Activated naive CD4-positive, alpha-beta T cell treated with anti-CD3 and anti-CD28 coated beads, Interleukin-2, amount 10 ng/mL, durations not matched to agents 7 days and 5 days (primary cell): ENCODE measurements at places on chromosomes 16 and 17.

GRCh38 chr16:89643769-89644300 lies 13.7 kb downstream of the CHMP1A start:
- DNase-seq, result no peak

DNA sequence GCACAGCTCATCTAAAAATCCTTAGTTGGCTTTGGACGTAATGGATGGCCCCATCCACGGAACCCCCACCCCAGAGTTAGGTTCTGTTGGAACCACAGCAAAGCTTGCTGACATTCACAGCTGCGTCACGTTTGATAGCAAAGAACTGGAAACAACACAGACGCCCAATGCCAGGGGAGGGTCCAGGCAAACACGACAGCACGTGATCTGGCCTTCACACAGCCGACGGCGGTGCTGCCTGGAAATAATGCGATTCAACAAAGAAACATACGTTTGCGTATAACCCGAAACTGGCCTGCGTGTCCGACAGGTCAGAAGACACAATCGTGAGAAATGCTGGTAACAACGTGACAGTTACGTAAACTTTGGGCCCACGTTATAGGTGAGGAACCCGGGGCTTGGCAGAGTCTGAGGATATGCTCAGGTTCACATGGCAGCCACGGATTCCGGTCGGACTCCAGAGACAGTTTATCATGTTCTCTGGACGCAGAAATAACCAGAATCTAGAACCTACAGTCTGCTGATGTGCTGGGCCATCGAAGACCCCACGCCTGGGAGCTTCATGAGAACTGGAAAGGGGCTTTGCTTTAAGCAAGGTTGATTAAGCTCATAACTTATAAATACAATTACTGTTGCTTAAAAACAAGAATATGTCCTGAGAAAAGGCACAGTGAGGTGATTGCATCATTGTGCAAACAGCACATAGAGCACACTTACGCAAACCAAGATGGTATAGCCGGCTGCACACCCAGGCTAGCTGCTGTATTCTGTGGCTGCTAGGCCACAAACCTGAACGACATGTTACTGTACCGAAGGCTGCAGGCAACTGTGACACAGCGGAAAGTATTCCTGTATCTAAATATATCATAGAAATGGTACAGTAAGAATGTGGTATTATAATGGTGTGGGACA lies 70.4 kb downstream of the RPH3AL start:
- peak; percentile 16 for DNase-seq

GRCh38 chr17:5950878-5951277 lies 119.3 kb upstream of the WSCD1 start:
- DNase-seq, result no peak

- DNase-seq, result no peak
Measured at GRCh38 chr17:73043686-73044581, 48.6 kb downstream of the SLC39A11 start.

- DNase-seq, result no peak
Measured at GRCh38 chr16:66953462-66954096, 7.5 kb upstream of the CES3 start.

- no peak for DNase-seq
Measured at GRCh38 chr17:2040219-2040827, 1.5 kb upstream of the OVCA2 start.

DNA sequence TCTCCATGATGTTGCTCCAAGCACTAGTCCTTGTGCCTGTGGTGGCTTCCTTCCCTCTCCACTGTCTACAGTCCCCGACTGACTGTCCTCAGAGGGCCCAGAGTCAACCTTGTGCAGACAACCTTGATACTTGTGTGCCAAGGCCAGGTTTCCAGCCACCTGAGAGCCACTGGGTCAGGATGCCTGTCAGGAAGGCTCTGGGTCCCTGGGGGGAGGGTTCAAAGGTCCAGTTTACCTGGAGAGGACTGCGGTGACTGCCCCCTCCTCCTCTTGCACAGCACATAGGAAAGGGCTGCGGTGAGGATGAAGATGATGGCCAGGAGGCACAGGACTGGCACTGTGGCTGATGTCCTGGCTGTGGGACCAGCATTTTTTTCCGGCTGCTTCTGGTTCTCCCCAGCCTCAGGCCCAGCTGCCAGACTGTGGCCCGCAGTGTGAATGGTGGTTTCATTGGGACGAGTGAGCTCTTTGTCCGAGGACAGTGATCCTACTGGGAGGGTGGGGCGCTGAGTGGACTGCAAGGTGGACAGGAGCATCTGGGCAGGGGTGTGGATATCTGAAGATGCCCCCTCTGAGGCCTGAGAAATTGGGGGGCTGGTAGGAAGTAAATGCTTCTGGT lies 3.7 kb downstream of the MED11 start:
- no peak for DNase-seq

- DNase-seq, result no peak
Measured at GRCh38 chr17:48755356-48755755, 26.8 kb upstream of the HOXB13 start.

- no peak for DNase-seq
Measured at GRCh38 chr16:14015948-14016347, 55.2 kb upstream of the MRTFB start.

- DNase-seq, result no peak
Measured at GRCh38 chr16:31505483-31505882, 2.7 kb downstream of the RUSF1 start.

DNA sequence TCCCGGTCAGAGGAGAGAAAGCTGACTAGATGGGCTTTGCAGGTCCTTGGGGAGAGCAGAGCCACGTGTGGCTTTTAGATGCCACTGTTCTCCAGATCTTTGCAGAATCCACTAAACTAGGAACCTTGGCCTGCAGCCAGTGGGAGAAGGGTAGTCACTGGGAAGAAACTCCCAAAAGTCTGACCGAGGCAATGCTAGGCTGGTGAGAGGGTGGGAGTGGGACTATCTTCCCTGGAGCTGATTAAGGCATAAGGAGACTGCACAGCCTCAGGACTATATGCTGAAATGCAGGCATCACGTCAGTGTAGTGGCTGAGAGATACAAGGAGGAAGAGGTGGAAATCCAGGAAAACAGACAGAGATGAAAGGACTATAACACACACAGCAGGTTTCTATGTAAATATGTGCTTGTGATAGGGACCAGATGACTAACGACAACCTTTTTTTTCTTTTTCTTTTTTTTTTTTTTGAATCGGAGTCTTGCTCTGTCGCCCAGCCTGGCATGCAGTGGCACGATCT lies 2.2 kb upstream of the GSDMA start:
- no peak for DNase-seq

- no peak for DNase-seq
Measured at GRCh38 chr16:35298460-35299243, 1839.2 kb downstream of the TP53TG3F start.

GRCh38 chr16:1103636-1103980 lies 7.6 kb upstream of the C1QTNF8 start:
- no peak for DNase-seq

DNA sequence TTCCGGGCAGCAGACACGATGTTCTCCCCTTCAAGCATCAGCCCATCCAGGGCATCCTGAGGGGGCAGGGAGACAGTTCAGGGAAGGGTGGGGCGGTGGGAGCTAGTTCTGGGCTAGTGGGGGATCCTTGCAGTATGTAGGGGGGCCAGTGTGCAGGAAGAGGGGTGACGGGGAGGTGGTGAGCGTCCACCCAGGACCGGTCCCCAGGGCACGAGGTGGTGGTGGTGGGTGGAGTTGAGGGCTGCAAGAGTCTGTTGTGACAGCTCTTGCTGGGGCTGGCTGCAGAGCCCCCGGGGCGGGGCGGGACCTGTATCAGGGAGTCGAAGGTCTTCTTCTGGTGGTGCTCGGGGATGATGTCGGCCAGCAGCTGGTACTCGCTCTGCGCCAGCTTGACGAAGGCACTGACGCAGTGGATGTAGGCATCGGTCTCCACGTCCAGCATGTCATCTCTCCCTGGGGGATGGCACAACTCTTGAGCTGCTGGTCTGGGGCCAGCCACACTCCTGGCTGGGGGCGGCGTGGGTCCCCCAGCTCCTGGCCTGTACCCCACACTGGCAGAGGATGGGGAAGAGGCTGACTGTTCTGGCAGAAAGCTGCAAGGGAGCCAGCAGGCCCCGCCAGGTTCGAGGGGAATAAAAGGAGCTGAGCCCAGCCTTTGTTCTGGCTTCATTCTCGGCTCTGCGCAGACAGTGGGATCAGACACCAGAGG lies 10.0 kb downstream of the ZACN start:
- no peak for DNase-seq

GRCh38 chr16:86740298-86740697 lies 161.9 kb downstream of the FOXL1 start:
- no peak for DNase-seq

- DNase-seq, result no peak
Measured at GRCh38 chr17:61400066-61400716, 548 bp downstream of the TBX2 start.

GRCh38 chr17:11742886-11743285 lies 144.6 kb downstream of the DNAH9 start:
- DNase-seq, result no peak

DNA sequence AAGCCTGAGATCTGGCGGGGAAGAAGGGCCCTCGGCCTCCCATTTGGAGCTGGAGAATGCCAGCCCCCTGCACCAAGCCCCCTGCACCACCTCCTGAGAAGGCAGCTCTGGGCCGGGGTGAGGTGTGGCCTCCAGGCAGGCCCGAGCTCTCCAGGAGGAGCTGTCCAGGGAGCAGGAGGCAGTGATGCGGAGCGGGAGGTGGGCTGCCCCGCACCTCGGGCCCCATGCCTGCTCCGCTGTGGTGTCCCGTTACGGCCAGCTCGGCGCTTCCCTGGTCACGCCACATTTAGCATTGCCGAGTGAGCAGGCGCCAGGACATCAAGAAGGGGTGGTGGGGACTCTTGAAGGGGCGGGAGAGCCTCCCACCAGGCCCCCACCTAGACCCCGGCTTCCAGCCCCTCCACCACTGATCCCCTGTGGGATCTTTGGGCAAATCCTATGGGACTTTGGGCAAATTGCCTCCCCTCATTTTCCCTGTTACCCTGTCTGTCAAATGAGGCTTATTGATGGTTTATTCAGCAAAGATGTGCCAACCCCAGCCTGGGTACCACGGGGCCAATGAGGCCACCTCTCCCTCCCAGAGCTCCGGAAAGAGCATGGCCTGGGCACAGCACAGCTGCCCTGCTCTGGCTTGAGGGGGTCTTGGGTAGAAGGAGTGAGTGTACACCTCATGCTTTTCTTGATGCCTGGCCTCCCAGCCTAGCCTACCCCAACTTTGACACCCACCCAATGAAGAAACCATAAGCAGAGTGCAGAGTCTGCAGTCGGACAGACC lies 15.3 kb downstream of the FOXN1 start:
- DNase-seq, result no peak

DNA sequence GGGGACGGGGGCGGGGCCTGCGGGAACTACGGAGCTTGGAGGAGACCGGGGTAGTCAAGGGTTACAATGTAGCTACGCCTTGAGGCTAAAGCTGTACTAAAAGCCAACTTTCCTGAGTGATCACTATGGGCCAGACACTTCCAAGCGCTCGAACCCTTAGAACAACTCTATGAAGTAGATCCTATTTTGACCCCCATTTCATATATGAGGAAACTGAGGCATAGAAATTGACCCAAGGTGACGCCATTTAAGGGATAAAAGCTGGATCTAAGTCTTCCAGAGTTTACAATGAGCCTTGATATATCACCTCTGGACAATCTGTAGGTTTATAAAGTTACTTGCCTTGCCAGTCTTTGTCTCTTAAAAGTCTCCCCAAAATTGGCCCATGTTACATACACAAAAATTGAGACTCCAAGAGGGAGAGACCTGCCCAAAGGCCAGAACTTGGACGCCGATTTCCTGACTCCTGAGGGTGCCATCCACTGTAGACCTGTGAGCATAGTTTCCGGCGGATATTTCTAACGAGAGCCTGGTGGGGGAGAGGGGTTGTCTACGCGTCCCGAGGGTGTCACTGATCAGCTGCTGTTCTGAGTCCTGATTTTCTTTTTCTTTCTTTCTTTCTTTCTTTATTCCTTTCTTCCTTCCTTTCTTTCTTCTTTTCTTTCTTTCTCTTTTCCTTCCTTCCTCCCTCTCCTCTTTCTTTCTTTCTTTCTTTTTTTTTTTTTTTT lies 555 bp upstream of the NCBP3 start:
- peak; percentile 9 for DNase-seq

GRCh38 chr17:61309362-61310256 lies 90.0 kb upstream of the TBX2 start:
- no peak for DNase-seq

DNA sequence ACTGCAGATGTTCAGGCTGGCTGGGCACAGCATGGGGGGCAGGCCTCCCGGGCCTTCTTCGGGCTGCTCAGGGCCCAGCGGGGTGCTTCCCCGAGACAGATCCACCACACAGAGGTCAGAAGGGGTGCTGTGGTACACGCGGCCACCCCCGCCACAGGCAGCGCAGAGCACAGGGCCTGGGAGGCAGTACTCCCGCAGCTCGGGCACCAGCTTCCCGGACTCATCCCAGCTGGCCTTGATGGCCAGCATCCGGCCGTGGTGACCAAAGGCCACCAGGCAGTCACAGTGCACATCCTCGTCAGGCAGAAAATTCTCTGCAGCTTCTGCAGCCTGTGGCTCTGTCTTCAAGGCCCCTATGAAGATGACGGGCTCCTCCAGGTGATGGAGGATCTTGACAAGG lies 1.9 kb downstream of the FAAP100 start:
- DNase-seq, result no peak

GRCh38 chr16:68447653-68448359 lies 502 bp downstream of the SMPD3 start:
- DNase-seq, result no peak

DNA sequence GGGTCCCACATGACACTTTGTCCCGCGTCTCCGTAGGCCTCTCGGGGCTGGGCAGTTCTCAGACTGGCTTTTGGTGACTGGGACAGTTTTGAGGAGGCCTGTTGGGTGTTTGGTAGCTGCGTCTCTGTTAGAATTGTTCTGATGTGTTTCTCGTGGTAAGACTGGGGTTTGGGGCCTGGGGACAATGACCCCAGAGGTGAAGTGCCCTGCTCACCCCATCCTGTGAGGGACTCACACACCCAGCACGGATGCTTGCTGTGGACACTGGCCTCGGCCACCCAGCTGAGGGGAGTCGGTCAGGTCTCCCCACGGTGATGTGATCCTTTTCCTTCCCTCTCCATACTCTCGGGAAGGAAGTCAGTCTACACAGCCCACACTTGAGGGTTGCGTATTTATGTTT lies 50.3 kb downstream of the METRNL start:
- DNase-seq, result no peak

DNA sequence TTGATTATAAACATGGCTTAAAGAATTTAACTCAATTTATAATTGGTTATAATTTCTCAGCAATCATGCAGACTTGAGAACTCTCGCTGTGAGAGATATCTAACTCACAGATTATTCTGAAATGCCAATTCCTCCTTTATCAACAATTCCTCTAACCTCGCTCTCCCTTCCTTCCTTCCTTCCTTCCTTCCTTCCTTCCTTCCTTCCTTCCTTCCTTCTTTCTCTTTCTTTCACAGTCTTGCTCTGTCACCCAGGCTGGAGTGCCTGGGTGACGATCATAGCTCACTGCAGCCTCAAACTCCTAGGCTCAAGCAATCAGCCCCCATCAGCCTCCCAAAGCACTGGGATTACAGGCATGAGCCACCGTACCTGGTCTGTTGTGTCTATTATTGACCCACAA lies 42.4 kb downstream of the CHD9 start:
- no peak for DNase-seq

GRCh38 chr16:22673421-22673831 lies 140.5 kb upstream of the HS3ST2 start:
- DNase-seq, result no peak

GRCh38 chr16:3492356-3492755 lies 2.9 kb downstream of the C16orf90 start:
- no peak for DNase-seq

- DNase-seq, result no peak
Measured at GRCh38 chr16:68972013-68972412, 128.7 kb downstream of the TANGO6 start.

GRCh38 chr17:44930667-44931066 lies 15.4 kb upstream of the GFAP start:
- DNase-seq, result no peak

GRCh38 chr17:38735161-38735997 lies 5.2 kb downstream of the CISD3 start:
- peak; percentile 82 for DNase-seq
